Stimulated activated CD4-positive, alpha-beta T cell treated with anti-CD3 and anti-CD28 coated beads, Interleukin-4, amount 100 ng/mL, for 48 hours (primary cell): ENCODE measurements at places on chromosomes 1 and 21.
A peak's percentile ranks its signal among the peaks of the same experiment; 100 is the strongest.

GRCh38 chr1:17744666-17745478 is 10.3 kb upstream of the ACTL8 start:
- DNase-seq: no peak

DNA sequence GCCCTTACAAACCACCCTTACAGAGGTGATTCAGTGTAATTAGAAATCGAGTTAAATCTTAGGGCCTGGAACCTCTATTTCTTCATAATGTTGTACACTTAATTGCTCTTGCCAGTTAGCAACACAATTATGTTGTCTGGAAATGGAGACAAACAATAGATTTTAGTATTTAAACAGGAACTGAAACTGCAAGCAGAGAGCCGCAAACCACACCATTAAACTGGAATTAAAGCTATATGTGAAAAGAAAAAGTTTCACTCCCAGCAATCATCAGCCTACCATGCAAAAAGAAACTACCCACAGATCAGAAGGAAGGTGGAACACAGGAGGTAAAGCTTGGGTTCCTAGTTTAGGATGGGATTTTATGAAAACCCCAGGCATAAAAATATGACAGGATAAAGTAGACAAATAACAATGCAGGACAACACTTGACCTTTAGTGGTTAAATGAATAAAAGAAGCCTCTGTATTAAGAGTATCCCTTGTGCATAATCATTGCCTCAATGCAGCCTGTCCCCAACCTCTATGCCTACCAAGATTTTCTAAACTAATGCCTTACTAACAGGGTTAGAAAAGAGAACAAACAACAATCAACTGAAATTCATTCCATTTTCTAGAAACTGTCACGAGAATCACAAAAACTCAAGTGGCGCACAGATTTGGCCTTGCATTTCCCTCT is 304.3 kb upstream of the ESRRG start:
- DNase-seq: no peak

DNA sequence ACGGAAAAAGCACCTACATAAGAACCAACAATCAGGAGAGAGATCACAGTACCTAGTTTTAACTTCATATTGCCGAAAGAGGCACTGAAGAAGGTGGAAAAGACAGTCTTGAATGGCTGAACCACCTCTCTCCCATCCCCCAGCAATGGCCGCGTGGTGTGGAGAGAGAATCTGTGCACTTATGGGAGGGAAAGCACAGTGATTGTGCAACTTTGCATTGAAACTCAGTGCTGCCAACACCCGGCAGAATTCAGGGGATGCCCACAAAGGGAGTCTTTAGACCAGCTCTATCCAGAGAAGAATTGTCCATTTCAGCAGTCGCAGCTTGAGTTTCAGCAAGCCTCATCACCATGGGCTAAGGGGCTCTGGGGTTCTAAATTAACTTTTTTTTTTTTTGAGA is 186.3 kb upstream of the USP25 start:
- no peak for DNase-seq

GRCh38 chr1:57857809-57858208 is 433.9 kb upstream of the DAB1 start:
- DNase-seq: no peak

DNA sequence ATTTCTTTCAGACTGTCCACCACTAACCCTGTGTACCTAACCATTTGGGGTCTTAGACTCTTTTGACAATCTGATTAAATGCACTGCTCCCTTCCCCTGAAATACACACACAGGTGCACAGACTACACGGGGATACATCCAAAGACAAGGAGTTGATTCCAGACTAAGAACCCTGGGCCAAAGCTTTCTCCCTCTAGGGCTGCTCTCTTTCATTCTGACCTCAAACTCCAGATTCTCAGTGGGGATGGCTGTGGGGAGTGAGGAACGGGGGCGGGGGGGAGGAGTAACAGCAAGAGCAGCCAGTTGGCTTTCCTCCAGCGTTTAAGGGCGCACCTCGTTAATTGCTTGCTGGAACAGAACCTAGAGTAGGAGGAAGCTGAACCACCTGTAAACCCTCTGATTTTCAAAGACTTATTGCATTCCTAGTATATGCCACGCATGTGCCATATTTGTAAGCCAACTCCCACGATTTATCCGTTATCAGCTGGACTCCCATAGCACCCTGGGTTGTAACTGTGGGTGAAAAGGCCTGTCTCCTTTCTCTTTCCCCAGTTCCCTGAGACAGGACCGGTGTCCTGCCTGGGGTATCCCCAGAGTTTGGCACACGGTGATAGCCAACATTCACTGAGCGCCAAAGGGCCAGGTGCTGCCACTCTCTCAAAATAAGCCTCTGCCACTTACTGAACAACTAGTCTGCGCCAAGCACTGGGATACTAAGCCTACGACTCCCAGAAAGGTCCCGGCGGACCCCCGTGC is 920 bp downstream of the MTHFR start:
- DNase-seq: no peak

DNA sequence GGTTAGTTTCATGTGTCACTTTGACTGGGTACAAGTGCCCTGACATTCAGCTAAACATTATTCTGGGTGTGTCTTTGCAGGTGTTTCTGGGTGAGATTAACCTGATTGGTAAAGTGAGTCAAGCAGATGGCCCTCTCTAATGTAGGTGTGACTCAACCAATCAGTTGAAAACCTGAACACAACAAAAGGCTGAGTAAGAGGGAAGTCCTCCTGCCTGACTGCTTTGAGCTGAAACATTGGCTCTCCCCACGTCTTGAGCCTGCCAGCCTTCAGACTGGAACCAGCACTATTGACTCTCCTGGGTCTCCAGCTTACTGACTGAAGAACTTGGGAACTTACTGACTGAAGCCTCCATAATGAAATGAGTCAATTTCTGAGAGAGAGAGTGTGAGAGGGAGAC is 70.0 kb upstream of the C21orf91 start:
- DNase-seq: no peak

DNA sequence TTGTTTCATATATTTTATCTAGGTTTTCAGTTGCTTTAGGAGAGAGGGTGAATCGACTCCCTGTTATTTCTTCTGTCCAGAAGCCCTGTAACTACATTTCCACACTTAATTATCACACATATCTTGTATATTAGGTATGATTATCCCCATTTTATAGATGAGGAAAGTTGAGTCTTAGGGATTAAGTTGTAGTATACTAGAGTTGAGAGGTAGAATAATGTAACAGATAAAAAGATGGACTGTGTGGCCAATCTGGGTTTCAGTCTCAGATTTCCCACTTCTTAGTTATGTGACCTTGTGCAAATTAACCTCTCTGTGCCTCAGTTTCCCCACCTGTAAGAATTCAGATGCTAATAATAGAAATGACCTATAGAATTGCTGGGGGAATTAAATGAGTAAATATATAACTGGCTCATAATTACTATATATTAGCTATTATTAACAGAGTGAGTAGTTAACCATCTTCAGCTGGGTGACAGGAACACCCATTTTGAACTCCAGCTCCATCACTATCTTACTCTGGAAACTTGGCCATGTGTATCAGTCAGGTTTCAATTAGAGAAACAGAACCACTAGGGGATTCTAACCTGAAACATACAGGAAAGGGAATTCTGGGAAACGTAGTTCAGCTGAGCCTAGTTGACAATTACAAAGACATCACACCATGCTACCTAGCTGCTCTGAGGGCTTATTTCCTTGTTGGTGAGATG is 20.4 kb upstream of the FOXO6 start:
- no peak for DNase-seq

DNA sequence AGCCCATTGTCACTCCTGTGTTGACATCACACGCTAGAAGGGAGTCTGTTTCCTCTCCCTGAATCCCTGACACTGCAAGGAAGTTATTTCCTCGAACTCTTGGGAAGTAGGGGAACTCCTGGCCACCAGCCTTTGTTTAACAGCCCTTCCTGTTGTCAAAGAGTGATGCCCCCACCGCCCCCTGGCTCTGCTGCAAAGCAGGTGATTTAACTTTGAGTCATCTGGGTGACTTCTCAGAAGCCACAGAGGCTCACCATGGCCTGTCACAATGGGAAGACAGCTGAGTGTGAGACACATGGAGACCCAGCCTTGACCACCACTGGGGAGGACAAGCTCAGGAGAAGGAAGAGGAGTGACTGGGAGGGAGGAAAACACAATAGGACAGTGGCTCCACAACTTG is 182.8 kb downstream of the PSMG1 start:
- DNase-seq: peak; percentile 38

DNA sequence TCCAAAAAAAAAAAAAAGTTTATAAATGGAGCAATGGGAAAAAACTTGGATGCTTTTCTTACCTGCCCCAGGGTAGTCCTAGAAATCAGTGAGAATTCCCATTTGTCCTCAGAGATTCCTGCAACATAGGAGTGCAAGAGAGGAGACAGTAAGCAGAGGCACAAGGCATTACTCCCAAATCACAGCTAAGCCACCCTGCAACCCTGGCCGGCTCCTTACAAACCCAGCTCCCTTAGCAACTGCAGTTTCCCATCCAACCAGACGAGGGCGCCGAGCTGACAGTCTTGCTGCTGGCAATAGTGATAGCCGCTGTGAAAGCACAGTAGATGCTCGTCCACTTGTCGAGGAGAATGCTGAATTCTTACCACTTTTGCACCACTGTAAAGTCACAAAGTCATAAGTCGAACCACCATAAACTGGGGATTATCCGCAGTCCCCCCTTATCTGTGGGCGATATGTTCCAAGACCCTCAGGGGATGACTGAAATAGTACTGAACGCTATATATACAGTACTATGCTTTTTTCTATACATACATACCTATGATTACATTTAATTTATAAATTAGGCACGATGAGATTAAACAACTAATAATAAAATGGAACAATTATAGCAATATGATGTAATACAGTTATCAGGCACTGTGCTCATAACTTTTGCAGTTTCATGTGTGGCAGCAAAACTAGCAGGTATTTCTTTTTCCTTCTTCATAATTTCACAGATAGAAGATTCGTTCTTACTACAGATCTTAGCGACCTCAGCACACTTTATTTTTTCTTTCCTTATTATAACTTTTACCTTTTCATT is 6.0 kb upstream of the PITHD1 start:
- peak; percentile 83 for DNase-seq

- DNase-seq: peak; percentile 44
Observed at GRCh38 chr1:66247415-66248208, 286.3 kb upstream of the SGIP1 start.
